ENCODE measurements at places on chromosomes 1 and 21. TPM values are rescaled to one million over a fixed set of nuclear protein-coding genes. Genes with fewer than 3 reads are reported as not detected.

The TRAF3IP3 gene
- total RNA-seq: 0.93 TPM

The ADGRB2 gene
- 10.2 TPM for total RNA-seq

The RHD gene
- total RNA-seq: not detected

The ZNF593OS gene
- total RNA-seq: not detected

The CNN3 gene
- total RNA-seq: 196 TPM

The MAB21L3 gene
- total RNA-seq: 0.79 TPM

The CGN gene
- total RNA-seq: 9.7 TPM

DNA sequence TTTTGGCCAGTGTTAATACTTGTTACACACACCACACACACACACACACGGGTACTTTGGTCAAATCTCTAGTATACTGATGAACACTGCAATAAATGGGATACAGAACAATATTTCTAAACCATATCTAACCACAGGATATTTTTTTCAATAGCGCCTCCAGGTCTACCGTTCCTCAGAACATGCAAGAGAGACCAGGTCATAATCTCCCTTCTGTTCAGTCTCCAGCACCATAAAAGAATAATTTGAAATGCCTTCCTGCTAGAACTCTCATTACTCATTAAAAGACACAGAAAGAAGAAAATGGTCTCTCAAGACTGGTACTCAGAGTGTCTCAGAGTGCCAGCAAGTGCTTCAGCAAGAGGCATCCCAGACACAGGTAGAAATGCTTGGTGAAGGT is 11.5 kb upstream of the SLC44A3 start:
- no peak for DNase-seq

- no peak for DNase-seq
These were observed 180.7 kb downstream of the ETS2 start for GRCh38 chr21:38986406-38986805.

- no peak for DNase-seq
These were observed 131.8 kb downstream of the PDE4B start for GRCh38 chr1:65924471-65924870.

DNA sequence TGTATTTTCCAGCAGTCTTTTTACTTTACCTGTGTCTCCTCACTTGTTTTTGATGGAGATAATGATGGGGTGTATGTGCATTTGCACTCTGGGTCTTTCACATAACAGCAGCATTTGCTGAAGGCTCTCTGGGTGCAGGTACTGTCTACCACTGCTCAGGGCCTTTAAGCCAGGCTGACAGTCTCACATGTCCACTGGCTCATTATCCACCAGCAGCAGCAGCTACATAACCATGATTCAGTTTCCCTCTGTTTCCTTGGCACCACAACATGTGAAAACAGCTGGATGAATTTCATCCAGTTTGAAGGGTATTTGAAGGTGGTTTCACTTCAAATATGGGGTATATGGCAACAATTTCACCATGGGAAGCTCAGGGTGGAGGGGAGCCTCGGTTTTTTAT is 41.2 kb upstream of the ROR1 start:
- DNase-seq: no peak

GRCh38 chr1:233005703-233006102 is 55.3 kb downstream of the NTPCR start:
- no peak for DNase-seq

GRCh38 chr1:219176168-219176567 is 2.5 kb downstream of the LYPLAL1 start:
- no peak for DNase-seq
